AG08396 (cell line): ENCODE measurements at places on chromosomes 5 and 9.

DNA sequence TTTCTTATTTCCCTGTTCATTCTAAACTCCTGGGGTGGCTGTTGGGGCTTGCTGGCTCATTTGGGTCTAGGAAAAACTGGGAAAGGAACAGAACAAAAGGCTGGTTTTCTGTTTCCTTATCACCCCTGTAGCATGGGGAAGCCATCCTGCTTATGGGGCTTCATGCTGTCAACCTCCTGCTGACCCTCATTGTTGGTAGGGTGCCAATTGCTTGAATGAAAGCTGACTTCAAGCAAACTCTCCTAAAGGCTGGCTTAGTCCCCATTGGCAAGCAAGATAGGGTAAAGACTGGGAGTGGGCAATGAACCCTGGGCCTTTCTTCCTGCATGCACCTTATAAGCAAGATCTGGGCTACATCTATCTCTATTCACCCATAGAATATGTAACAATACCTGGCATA, 511.6 kb downstream of the DMAC1 start:
- DNase-seq, result no peak

- no peak for DNase-seq
These were observed 562.3 kb downstream of the KIF4B start for GRCh38 chr5:155575861-155576260.

DNA sequence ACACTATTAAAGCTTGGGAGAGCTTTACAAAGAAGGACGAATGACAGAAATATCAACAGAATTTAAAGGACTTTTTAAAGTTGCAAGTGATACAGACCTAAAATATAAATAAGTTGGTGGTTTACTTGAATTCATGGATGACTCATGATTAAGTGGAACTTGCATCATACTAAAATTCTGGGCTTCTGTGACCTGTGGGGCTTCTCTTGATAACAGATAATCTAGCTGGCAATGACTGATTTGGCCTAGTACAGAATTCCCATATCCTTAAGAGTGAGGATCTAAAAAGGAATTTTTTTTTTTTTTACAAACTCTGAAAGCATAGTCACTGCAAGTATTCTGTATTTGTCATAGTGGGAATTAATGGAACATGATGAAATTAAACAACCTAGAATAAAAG, 543.7 kb upstream of the SGCD start:
- no peak for DNase-seq

GRCh38 chr9:37820142-37820541, 19.5 kb downstream of the DCAF10 start:
- no peak for DNase-seq

GRCh38 chr5:74934949-74935751, 69.0 kb upstream of the FAM169A start:
- peak; percentile 52 for DNase-seq

- DNase-seq, result no peak
These were observed 1.7 kb downstream of the MYMK start for GRCh38 chr9:133523106-133523505.

DNA sequence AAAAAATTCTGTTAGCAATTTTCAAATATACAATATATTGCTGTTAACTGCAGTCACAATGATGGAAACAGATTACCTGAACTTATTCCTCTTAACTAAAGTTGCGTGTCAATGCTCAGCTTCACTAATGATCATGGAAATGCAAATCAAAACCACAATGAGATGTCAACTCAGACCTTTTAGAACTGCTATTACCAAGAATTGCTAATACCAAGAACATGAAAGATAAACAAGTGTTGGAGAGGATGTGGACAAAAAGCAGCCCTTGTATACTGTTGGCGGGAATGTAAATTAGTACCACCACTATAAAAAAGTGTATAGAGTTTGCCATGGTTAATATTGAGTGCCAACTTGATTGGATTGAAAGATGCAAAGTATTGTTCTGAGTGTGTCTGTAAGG, 1409.7 kb upstream of the CDH18 start:
- no peak for DNase-seq

DNA sequence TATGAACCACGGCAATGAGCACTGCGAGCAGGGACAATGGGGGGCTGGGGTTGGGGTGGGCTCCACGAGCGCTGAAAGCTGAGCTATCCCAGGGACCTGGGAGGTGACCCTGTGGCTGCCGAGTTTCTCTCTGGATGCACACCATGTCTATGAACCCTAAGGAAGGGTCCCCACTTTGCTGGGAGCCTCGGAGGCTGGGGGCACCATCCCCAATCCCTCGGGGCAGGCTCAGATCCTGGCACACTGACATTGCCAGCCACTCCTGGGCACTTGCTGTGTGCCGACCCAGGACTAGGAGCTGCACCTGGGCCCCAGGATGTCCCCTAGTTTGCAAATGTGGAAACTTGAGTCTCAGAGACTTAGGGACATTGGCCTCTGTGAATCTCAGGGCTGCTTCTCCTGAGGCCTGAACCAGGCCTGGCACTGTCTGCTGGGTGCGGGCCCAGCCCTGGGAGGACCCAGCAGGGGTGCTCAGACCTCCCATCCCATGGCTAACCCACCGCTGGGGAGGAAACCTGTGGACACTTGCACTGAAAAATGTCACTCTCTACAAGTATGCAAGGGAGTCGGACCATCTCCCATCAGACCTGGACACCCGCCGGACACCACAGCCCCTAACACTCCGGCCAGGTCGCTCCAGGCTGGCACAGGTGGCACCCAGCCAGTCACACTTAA, 13.0 kb upstream of the CAMSAP1 start:
- no peak for DNase-seq

- DNase-seq, result no peak
These were observed 40.8 kb upstream of the DMRT1 start for GRCh38 chr9:800591-801150.

DNA sequence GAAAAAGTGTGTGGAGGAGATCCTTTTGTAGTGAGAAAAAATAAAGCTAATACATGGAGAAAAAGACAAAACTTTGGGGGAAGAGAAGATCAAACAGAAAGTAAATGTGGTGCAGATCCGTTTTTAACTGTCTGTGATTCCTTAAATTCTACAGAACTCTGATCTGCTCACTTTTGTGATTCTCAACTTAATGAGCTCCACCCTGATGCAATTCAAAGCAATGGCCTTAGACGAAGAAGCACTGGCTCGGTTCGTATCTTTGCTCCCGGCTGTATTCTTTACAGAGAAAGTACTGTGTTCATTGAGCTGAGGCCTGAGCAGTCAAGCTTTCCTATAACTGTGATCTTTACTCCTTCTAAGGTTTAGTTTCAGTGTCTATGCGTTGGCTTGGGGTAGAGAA, 453.4 kb downstream of the DMAC1 start:
- DNase-seq, result no peak

DNA sequence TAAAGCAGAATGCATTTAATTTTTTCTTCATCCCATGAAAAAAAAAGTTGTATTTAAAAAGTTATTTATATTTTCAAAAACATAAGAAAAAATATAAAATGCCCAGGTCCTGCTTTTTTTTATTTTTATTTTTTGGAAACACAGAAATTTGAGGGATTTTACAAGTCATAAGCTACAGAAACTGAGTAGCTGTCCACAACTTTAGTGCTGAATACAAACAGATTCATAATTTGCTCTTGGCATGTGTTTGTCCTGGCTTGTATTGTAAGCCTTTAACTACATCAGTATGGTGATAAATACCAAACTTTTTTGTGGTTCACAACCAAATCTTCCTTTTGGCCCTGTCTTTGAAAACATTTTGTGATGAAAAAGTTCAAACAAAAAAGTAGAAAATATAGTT, 7.5 kb upstream of the PLCXD3 start:
- DNase-seq, result no peak

DNA sequence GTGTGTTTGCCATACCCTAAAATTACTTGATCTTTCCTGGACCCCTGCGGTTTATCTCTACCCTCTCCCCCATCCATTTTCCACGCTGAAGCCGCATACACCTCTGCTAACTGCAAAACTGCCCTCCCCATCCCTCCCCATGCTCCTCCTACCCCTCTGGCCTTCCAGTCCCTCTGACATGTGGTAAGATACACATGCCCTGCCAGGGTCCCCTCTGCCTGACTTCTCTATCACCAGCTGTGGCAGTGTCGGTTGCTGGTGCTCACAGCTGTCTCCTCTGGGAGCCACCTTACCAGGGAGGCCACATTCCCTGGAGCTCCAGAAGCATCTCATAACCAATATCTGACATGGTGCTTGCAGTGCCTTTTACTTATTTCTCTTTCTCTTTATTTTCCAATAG, 58.9 kb upstream of the COL15A1 start:
- DNase-seq, result no peak

GRCh38 chr9:17970277-17970676, 391.4 kb downstream of the SH3GL2 start:
- DNase-seq, result no peak

DNA sequence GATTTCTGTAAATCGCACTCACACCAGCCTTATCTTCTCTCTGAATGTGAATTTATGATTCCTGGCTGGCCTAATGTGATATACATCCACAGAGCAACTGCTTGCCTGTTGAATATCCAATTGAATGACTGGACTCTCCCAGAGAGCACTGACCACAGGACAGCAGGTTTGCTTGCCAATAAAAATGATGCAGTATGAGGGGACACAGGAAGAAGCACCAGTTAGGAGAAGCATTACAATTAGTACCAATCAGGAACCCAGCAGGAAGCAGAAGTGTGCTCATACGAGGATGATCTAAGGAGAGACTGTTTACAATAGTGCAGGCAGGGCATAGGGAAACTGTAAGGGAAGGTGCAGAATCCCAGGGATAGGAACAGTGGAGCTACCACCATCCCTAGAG, 127.2 kb upstream of the ZNF366 start:
- no peak for DNase-seq

- no peak for DNase-seq
These were observed 27.7 kb downstream of the PRDM6 start for GRCh38 chr5:123116757-123117156.

- DNase-seq, result no peak
These were observed 40.5 kb downstream of the TLE1 start for GRCh38 chr9:81648891-81649290.

DNA sequence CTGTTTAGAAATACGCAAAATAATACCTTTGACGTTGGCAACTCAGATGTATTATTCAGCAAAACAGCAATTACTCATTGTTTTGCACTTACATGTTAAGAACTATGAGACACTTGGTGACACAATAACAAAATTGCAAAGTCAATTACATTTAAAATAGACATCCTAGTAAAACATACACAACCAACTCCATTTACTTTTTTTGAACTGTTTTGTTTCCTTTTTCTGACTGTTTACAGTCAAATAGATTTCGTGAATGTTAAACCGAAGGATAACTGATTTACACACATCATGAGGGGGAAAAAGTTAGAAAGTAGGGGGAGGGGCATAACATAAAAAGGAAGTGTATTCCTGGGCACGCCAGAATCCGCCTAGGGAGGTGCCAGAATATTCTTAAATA, 220.1 kb downstream of the MEF2C start:
- DNase-seq, result no peak

DNA sequence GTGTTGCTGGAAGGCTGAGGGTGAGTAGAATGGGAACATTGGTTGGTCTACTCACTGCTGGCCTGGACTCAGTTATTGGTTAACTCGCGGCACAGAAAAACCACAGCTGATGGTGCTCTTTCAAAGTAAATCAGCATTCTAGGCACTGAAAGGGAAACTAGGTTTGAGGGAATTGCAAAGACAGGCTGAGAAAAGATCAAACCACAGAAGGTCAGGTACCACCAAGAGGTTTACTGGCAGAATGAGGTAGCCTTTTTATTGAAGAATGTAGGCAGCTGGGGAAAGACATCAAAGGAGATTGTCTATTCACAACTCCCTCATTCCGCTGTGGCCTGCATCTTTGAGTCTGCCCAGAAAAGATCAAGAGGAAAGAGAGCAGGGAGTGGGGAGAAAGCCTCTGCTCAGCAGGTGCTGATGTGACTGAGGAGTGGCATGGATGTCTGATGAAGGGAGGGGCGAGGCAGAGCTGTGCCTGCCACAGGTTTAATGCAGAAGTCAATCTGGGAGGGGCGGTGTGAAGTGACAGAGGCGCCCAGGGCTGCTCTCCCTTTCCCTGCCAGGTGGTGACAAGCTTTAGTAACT, 255.5 kb downstream of the MAN2A1 start:
- DNase-seq, result no peak

DNA sequence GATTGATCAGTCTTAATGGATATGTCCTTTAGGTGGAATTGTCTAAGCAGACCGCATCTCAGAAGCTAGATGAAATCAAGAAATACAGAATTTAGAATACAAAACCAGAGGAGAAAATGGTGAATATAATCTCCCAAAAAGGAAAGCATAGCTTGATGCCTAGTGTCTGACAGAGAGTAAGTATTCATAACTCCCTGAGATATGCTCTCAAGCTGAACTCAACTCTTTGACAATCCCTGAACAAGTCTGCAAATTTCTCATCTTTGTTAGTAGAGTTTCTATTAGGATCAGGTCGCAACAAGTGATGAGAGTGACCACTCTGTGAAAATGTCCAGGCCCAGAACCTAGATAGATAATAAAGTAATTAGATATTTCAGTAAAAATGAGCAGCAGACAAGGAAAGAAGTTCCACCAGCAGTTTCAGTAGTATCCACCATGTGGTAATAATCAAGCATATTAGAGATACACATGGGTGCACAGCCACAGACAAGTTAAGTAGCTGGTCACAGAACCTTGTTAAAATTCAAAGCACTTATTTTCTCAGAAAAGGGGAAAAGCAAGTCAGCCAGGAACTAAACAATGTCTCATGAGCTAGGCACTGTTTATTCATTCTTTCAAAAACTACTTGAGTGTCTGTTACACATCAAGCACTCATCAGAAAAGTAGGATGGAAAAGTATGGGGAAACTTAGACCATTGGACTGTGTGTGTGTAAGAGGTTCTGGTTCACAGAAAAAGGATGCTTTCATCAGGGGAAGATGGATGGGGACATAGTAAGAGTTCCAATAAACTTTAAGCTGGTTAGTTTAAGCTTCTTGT, 481.5 kb upstream of the TUSC1 start:
- no peak for DNase-seq

DNA sequence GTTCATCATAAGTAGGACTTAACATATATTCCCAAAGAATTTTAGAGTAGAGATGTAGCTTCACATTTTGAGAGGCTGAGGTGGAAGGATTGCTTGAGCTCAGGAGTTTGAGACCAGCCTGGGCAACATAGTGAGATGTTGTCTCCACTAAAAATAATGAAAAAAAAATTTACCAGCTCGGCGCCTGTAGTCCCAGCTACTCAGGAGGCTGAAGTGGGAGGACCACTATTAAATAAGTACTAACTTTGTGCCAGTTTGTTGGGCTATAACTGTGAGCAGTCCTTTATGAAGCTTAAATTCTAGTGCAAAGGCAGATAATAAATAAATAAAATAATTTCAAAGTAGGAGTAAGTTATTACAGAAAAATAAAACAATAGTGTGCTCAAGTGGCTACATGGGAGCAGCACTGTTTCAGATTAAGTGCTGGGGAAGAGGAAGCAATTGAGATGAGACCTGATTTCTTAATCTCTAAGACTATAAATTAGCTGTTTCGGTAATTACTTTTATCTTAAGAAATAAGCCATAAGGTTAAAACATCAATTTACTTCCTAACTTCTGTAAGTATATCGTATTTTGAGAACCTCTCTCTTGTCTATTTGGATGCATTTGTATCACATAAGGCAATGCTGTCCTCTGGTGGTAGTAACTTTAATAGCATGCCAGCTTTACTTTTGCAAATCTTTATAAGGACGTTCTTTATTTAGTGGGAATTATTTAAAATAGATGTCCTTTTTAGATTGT, 98.9 kb downstream of the CSNK1G3 start:
- peak; percentile 28 for DNase-seq

GRCh38 chr5:151601391-151601790, 10.3 kb upstream of the FAT2 start:
- no peak for DNase-seq
